ENCODE measurements at places on chromosomes 2 and 18.

DNA sequence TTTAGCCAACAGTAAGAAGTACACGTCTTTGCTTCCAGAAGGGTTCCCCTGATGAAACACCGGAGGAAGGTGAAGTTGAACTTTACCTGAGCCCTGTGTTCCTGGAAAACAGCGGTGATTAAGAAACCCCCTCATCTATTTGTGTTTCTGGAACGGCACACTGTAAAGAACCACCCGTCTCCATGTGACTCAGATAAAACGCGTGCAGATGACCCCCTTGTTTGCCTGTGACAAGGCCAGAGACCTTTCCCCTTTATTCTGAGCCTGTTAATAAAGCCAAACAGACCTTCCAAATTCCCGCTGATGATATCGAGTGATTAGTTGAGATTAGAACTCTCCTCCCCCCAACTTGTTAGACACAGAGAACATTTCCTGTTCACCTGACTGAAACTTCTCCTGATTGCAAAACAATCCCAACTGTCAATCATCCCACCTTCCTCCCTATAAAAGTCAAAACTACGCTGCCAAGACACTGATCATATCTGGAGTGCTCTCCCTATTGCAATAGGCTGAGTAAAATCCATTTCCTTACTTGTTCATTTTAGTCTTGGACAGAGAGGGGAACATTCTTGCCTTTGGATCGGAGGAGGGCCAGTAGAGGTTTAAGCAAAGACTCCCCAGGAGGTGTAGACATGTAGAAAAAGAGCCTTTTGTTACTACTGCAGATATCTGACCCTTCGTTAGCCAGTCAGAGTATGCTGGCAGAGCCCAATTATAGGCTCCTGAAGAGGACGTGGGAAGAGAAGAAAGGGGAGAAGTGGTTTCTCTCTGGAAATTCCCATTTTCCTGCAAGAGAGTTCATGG is 914 bp upstream of the IWS1 start:
- no peak for DNase-seq

- no peak for DNase-seq
These were observed 222.1 kb downstream of the CELF4 start for GRCh38 chr18:37343542-37343851.

DNA sequence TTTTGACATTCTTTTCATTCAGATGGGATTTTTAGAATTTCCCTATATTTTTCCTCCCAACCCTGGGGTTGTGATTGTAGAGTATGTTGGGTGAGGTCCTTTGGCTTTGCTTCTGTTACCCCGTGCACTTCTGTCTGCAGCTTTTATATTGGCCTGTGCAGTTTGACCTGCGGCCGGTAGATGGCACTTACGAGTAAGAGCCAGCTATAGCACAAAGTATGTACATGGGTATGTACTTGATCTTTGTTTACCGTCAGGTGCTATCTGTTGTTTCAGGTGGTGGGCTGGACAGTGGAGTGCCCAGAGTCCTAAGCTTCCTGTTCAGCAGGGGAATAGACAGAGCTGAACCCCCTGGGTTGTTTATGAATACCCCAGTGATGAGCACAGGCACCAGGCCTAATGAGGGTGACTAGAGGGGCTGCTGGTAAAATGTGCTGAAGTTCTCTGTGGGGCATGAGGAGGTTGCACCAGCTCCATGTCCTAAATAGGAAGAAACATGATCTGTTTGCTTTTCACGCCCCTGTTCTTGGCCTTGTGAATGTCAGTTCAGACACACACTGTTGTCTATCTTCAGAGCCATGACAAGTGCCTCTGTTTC is 58.9 kb upstream of the THUMPD2 start:
- no peak for DNase-seq

DNA sequence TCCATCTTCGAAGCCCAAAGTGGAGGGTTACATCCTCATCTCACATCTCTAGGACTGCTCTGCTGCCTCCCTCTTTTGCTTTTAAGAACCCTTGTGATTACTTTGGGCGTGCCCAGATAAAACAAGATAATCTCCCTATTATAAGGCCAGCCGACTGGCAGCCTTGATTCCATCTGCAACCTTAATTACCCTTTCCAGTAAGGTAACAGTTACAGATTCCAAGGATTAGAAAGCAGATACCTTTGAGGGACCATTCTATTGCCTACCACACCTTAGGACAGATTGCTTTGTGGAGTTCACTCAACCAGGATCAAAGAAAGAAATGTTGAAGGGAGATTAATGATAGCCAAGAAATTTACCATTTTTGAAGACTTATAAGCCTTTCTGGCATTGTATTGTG is 250.8 kb upstream of the ACVR2A start:
- no peak for DNase-seq

GRCh38 chr18:44816050-44816449 is 135.4 kb downstream of the SETBP1 start:
- DNase-seq, result no peak

- no peak for DNase-seq
These were observed 9.2 kb downstream of the EML4 start for GRCh38 chr2:42178335-42178734.

DNA sequence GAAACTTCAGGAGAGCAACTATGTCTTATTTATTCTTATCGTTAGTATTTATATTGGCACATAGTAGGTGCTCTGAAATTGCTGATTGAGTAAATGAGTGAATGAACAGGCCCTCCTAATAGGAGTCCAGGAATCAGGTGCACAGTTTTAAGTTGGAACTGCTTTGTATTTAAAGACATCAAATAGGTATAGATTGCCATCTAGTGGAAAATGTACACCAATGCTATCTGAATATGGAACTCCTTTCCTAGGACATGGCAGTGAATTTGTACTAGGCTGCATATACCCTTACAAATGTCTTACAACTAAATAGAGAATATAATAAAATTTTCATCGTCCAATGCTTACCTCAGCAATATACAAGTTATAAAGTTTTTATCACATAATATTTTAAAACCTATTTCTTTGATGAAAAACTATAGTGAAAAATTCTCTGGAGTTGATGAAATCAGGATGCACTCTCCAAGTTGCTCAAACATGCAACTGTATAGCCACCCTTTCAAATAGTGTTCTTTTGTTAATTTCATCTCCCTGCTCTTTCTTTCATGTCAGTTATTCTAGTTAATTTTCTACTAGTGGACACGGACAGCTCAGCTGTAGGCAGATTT is 318.9 kb upstream of the SYT4 start:
- no peak for DNase-seq

DNA sequence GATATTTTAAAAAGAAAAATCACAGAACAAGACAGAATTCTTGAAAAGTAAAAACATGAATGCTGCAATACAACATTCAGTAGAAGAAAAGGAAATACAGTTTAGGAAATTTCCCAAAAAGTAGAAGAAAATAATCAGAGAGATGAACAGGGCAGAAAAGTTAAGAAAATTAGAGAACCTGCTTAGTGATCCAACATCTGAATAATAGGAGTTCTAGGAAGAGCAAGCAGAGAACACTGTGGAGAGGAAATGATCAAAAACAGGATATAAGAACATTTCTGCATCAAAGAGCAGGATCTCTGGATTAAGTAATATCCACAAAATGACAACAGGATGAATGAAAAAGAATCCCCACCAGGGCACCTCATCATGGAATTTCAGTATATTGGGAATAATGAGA is 8.8 kb upstream of the FHOD3 start:
- no peak for DNase-seq

DNA sequence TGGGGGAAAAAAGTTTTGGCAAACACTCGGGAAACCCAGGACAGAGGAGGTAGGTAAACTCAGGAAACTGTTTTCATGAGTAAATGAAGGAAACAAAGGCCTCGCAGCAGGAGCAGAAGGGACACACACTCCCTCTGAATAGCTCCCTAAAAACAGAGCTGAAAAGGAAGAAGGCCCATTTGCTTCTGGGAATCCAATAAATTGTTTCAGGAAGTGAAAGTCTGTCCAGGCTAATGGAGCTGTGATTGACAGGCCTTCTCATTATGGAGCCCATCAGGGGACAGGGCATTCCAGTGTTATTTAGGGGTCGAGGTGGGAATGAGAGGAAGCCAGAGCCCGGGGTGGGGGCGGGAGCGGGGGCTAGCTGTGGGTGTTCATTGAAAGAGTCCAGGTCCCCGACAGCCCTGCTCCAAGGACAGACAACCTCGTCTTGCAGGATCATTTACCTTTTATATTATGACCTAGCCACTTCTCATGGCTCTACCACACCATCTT is 81.2 kb downstream of the GBX2 start:
- no peak for DNase-seq

GRCh38 chr2:233711312-233712008 is 1.2 kb upstream of the UGT1A5 start:
- DNase-seq, result no peak

GRCh38 chr2:158131483-158131912 is 29.8 kb downstream of the UPP2 start:
- DNase-seq, result no peak

- DNase-seq, result no peak
These were observed 34.1 kb upstream of the SLC39A10 start for GRCh38 chr2:195622966-195623365.

DNA sequence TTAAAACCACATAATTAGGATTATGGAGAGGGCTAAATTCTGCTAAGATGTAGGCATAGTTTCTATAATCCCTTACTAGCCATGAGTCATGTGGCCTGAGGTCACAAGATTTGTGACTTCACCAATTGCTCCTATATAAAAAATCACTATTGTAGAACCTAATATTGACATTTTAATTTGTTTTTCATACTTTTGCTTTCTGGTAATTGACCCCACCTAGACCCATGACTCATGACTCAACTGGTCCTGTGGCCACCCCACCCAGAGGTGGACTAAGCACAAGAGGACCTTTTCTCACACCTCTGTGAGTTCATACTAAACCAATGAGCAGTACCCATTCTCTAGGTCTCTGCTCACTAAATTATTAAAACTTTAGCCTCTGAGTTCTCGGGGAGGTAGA is 1567.5 kb upstream of the LRRTM1 start:
- DNase-seq, result no peak

GRCh38 chr2:12970861-12971260 is 254.1 kb downstream of the TRIB2 start:
- peak; percentile 42 for DNase-seq

- DNase-seq, result no peak
These were observed 116.4 kb downstream of the MAP3K20 start for GRCh38 chr2:173192071-173192470.

DNA sequence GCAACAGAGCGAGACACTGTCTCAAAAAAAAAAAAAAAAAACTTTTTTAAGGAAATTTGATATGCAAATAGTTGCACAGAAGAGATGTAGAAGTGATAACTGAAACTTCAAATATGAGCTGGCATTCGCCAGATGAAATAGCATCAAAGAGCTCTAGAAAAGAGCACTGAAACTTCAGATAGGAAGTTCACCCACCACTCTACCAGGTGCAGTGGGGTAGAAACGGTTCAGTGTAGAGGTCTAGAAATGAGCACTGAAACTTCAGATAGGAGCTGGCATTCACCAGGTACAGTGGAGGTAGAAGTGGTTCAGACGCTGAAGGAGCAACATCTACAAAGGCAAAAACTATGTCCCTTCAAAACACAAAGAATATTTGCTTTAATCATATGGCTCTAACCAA is 9.0 kb upstream of the ONECUT2 start:
- DNase-seq, result no peak

Measured in AG04449 (cell line).